ENCODE measurements at places on chromosomes 4 and X. TPM values are rescaled to one million over a fixed set of nuclear protein-coding genes. Genes with fewer than 3 reads are reported as not detected.
A peak's percentile ranks its signal among the peaks of the same experiment; 100 is the strongest.

DNA sequence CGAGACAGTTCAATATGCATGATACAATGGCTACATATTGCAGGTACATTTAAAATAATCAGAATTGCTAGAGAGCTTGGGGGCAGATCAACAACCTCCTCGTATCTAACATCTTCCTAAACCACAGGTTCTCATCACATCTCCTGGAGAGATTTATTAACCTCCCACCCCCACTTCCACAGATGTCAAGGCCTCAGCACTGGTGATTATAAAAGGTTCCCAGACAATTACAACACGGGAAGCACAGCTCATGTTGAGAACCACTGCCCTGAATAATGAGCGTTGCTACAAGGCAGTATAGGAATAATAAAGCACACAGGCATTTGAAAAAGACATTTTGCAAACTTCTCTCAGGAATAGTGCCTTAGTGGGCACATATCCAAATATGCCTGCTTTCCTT, 42.8 kb downstream of the ELOVL6 start:
- no peak for DNase-seq
- H3K4me3 ChIP-seq: no peak overlapping the region
- no peaks in the 10 kb centered on the region for H3K4me1 ChIP-seq
- no peaks in the 10 kb centered on the region for H3K27me3 ChIP-seq
- peaks cover 3% of the 10 kb centered on the region for H3K36me3 ChIP-seq

DNA sequence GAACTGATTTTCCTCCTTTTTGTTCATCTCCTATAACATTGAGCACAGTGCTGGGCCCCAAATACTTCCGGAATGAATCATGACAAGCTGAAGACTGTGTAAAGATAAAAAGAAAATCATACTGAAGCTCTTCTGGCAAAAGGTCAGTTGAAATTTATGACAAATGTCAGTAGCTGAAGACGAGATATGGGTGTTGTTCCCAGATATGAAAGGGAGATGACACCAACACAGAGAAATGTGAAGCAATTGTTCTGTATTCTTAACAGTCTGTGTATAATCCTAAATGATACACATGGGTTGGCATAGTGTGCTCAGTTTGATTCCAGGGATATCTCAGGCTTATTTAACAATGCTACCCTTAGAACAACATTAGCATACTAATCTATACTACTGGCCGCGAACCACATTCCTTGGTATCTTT, 170.5 kb upstream of the PITX2 start:
- peaks cover 20% of the 10 kb centered on the region for H3K27me3 ChIP-seq
- H3K36me3 ChIP-seq: no peaks in the 10 kb centered on the region
- no peak overlapping the region for H3K27ac ChIP-seq
- peaks cover 5% of the 10 kb centered on the region for H3K4me1 ChIP-seq
- no peak for DNase-seq

DNA sequence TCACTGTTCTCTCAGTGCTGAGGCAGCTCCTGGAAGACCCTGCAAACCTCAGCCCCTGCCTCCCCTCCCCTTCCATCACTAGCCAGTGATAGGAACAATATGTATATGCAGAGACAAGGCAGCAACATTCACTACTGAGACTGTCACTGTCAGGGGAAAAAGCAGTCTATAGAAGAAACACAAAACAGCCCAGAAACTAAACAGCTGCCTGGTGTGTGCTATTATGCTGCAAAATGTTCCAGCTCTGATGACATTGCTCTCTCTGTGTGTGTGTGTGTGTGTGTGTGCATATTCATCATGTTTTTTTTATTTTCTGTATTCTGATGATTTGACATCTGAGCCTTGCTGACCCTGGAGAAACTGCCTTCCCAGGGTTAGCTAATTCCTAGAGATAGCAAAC, 147.2 kb downstream of the SPATA18 start:
- no peak overlapping the region for H3K4me3 ChIP-seq
- H3K27ac ChIP-seq: peak overlapping the region; percentile 21
- peaks cover 7% of the 10 kb centered on the region for H3K4me1 ChIP-seq
- H3K36me3 ChIP-seq: no peaks in the 10 kb centered on the region

- no peak overlapping the region for H3K4me3 ChIP-seq
- H3K27me3 ChIP-seq: no peaks in the 10 kb centered on the region
- H3K27ac ChIP-seq: no peak overlapping the region
- peaks cover 3% of the 10 kb centered on the region for H3K4me1 ChIP-seq
- DNase-seq: no peak
Observed at GRCh38 chr4:173012608-173013007, 156.0 kb upstream of the GALNT7 start.

DNA sequence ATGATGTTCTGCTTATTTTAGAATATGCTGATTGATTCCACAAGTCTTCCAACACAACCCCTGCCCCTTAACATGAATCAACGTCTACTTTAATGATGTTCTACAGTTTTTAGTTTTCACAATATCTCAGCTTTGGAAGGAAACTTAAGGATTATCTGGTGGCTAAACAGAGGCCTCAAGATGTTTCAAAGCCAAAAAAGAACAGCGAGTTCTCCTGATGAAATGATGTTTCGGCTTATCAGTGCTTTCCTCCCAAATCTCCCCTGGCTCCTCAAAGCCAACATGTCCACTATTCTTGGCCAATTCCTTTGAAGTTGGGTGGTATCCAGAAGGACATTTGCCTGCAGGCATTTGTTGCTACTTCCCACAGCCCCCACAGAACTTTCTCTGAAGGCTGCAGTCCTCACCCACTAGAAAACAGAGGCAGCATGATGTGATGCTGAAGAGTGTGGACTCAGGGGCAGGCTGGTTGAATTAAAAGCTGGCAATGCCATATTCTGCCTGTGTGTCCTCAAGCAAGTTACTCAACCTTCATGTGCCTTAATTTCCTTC, 87.3 kb downstream of the ADGRG4 start:
- no peak for DNase-seq
- no peaks in the 10 kb centered on the region for H3K27me3 ChIP-seq
- no peak overlapping the region for H3K27ac ChIP-seq
- no peaks in the 10 kb centered on the region for H3K4me1 ChIP-seq

- H3K27me3 ChIP-seq: no peaks in the 10 kb centered on the region
- no peak overlapping the region for H3K4me3 ChIP-seq
- H3K36me3 ChIP-seq: no peaks in the 10 kb centered on the region
Observed at GRCh38 chr4:80710748-80711451, 319.6 kb upstream of the BMP3 start.

Gene FAM184B
- total RNA-seq: 0.07 TPM

Gene SOD3
- total RNA-seq: 5.4 TPM

GRCh38 chrX:130637591-130637990, 235.8 kb downstream of the RBMX2 start:
- H3K27ac ChIP-seq: no peak overlapping the region
- no peaks in the 10 kb centered on the region for H3K4me1 ChIP-seq
- no peak for DNase-seq
- H3K4me3 ChIP-seq: no peak overlapping the region
- H3K36me3 ChIP-seq: no peaks in the 10 kb centered on the region
